ENCODE measurements at places on chromosomes 6 and 20. TPM values are rescaled to one million over a fixed set of nuclear protein-coding genes. Genes with fewer than 3 reads are reported as not detected.

BMP7 gene
- not detected for polyA plus RNA-seq

CGA gene
- polyA plus RNA-seq, result 0.19 TPM

CPXM1 gene
- 9.0 TPM for polyA plus RNA-seq

PRL gene
- polyA plus RNA-seq, result not detected

MMP24 gene
- 0.45 TPM for polyA plus RNA-seq

PROKR2 gene
- not detected for polyA plus RNA-seq

CRISP2 gene
- polyA plus RNA-seq, result not detected

DNA sequence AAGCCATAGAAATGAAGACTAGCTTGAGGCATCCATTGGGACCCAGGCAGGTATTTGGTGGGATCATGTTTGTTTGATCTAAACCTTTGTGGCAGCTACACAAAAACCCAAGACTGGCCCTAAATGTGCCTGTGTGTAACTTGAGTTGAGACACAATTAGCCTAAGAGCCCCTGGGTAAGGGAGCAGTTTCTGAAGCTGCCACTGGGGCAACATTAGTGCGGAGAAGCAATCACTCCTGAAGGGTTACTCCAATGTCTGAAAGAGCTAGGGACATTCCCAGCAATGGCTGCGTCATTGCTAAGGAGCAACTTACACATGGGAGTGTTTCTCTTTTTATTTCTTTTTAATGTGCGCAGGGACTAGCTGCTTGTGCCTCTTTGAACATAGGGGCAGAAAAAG, 67.9 kb upstream of the EEF1E1 start:
- DNase-seq, result no peak

DNA sequence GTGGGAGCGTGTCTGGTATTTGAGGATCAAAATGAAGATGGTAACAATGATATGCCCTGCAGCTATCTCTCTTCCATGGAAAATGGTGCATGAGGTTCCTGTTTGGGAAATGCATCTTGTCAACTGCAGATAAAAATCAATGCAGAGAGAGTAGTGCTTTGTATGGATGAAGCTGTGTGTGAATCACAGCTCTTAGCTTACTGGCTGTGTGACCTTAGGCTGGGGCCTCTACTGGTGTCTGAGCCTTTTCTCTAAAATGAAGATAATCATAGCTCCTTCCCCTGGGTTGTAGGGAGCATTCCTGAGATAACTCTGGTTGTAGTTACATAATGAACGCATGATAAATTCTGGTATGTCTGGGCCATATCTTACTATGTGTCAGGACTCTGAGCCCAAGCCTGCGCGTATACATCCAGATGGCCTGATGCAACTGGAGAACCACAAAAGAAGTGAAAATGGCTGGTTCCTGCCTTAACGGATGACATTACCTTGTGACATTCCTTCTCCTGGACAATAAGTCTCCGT, 19.6 kb downstream of the ANGPT4 start:
- DNase-seq, result no peak

DNA sequence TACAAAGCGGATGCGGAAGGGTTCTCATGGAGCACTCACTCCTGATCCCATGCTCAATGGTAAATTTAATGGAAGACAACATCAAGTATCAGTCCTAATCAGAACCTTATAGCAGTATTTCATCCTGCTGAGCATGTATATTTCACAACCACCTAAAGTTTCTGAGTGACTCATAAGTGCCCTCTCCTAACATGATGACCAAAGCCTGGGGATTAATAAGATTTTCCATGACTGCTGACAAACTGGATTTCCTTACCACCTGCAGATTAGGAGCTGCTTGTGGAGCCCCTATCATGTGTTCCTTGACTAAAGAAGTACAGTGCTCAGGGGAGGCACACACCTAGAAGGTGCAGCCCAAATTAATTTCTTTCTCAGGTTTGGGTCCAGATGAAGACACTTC, 112.8 kb downstream of the INSM1 start:
- no peak for DNase-seq

- no peak for DNase-seq
Observed at GRCh38 chr6:161847628-161848027, 573.8 kb upstream of the AGPAT4 start.

- DNase-seq, result no peak
Observed at GRCh38 chr6:29520232-29520631, 32.5 kb upstream of the MAS1L start.

DNA sequence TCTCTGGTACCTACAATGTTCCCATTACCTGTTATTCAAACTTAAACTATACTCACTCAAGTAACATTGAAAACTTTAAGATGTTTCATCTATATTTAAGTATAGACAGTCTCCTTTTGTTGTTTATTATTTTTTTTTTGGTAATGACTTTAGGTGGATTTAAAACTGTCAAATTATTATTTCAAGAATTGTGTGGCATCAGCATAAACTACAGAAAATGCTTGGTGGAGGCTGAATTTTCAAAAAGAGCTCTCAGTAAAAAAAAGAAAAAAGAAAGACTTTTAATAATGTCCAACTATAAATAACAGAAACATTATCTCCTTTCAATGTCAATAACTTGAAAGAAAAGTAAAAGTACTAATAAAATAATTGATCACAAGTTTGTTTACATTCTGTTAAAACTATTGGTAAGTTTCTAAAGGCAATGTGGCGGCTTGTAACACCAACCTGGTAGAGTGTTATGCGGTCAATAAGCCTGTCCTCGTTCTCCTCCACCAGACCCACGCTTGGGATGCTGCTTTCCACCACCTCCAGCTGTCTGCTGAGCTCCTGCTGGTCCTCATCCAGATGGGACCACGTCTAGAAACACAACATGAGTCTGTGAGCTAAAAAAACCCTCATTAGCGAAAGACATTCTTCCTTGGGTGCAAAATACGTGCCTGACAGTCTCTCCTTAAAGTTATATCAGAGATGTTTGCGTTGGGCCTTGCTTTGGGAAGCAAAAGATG, 400.6 kb downstream of the SYNE1 start:
- no peak for DNase-seq

DNA sequence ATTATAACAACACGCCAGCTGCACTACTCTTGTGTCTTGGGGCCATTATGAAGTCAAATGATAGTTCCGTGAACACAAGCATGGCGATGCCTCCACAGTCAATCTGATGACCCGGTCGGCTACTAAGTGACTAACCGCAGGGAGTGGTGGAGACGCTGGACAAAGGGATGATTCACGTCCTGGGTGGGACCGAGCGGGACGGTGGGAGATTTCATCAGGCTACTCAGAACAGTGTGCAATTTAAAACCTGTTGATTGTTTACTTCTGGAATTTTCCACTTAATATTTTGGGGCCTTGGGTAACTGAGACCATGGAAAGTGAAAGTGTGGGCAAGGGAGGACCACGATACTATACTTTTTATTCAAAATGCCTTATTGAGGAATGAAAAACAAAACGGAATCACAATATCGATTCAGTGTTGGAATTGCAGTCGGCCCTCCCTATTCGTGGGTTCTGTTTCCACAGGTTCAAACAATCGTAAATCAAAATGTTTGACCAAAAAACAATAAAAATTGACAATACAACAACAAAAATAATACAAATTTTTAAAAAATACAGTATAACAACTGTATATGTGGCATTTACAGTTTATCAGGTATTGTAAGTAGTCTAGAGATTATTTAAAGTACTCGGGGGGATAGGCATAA, 66.5 kb downstream of the MYLK4 start:
- DNase-seq, result no peak

DNA sequence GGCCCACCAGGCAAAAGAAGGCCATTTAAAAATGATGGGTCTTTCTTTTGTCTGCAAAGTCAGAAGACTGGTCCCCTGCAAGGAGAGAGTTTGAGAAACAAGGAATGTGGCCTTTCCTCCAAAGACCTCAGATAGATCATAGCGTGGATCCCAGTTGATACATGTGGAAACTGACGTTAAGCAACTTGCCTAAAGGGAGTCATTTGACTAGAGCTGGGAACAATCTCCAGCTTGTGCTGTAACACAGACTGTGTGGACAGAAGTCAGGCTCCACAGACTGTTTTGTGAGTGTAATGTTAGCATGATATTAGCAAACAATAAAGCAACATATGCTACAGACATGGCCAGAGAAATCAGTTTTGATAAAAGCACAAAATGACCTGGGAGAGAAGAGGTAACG, 140.4 kb upstream of the CITED2 start:
- no peak for DNase-seq

DNA sequence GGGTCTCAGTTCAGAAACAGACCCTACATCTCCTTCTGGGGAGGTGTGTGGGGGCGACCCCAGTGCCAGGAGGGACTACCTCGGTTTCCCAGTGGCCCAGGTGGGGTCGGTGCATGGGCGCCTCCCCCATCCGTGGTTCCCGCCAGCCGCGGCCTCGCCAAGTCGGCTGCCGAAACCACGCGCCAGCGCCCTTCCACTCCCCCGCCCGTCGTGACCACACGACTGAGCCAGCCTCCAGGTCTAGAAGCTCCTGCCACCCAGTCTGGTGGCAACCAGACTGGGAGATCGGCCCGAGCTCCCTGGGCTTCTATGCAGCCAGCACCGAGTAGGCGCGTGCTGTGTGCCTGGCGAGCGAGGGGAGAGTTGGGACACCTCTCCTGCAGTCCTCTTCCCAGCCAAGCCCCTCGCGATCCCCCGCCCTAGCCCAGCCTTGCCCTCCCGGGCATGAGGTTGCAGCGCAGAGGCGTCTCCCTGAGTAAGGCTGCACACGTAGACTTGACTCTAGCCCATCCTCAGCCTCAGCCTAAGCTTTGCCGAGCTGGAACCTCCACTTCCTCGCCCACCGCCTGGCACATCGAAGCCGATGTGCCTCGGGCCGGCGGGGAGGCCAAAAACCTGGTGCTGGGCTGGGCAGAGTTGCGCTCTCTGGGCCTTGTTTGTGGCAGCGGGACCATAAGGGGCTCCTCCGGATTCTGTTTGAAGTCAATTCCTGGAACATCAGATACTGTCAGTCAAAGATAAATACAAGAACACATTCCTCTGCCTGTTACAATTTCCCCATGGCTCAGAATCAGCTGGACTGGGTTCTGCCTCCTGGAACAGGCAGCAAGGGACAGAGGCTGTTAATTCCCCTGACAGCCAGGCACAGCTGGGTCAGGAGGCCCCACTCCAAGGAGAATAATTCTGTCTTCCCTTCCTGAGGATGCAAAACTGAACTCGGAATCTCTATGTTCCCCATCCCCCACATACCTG, 1.5 kb upstream of the CPNE5 start:
- DNase-seq, result no peak

GRCh38 chr6:56102216-56102615, 145.2 kb downstream of the COL21A1 start:
- no peak for DNase-seq

DNA sequence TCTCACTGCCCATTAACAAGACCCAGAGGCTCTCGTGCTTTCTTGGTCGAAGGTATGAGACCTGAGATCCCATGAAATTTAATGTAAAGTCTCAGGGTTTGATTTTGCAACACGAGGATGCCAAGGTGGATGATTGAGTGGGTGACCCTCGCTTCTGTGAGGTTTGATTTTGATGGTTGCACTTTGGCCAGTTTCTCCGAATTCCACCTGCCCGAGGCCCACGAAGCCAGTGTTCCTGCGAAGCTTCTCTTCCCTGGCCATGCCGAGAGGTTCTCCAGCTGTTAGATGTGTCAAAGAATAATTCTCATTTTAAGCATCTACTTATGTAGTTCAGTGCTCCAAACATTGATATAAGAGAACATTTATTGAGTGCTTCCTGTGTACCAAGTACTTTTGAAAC, at the start of gene KIF25:
KIF25 (plus strand) TSS at position 30 of the 400 bp plus-strand sequence. CDS start 31,915 bp downstream, outside the sequence.
- no peak for DNase-seq

DNA sequence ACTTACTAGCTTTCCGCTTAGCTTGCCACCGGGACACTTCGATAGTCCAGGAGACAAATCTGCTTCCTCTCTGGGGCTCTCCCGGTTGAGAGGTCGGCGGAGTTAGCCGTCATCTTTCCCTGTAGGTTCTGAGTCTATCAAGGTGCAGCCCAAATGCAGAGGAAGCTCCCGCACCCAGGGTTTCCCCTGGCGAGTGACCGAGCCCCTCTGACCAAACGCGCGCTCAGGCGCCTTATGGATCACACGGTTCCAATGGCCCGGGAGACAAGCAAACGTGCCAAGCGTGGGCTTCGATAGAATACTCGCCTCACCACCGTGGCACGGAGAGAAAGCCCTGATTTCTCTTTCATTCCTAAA, 15.8 kb upstream of the FOXC1 start:
- no peak for DNase-seq

- no peak for DNase-seq
Observed at GRCh38 chr20:37938181-37938750, 35.3 kb downstream of the VSTM2L start.

GRCh38 chr6:138387577-138388368, 10.1 kb downstream of the SMIM28 start:
- no peak for DNase-seq

- no peak for DNase-seq
Observed at GRCh38 chr20:588476-588875, 21.6 kb downstream of the TCF15 start.

DNA sequence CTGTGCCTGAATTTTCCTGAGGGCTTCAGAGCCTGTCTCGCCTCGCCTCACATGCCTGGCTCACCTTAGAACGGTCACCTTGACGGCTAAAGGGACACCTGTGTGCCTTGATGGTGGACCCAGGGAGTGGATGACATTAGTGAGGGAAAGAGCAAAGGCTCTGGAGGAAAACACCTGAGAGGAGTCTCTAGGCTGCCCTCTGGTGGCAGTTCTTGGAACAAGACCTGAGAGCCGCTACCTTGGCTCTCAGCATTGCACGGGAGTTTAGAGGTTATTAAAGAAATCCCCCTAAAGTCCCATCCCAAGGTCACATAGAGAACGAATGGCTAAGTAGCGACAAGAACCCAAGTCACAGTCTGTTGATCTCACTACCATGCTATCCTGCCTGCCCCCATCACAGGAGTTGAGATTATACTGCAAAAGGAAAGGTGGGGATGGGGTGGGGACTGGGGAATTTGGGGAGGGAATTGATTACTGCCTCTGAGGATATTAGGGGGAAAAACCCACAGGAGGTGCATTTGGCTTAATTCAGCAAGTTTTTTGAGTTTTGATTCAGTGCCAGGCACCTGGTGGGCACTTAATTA, 7.9 kb upstream of the CDSN start:
- DNase-seq, result no peak

DNA sequence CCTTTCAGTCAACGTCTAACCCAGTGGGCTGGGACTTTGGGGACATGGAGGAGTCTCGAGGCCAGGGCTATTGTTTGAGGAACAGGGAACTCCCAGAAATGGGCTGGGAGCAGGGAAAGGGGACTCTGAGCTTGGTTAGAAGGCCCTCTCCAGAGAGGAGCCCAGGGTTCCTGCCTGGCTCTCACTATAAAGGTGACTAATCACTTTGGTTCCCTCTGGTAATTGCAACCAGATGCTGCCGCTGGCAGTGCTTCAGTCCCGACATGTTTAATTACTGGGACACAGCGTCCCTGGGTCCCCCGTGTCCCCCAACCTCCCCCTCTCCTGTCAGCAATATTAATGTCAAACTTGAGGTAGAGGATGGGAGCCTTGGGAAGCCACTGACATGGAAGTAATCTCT, 5.0 kb upstream of the GDF5 start:
- DNase-seq, result no peak

Data from AG04450 (cell line).